ENCODE measurements at places on chromosomes 13 and 19.

GRCh38 chr19:29054886-29055675 lies 157.9 kb downstream of the UQCRFS1 start:
- no peak for DNase-seq

GRCh38 chr13:93249364-93250306 lies 23.0 kb downstream of the GPC6 start:
- DNase-seq, result peak; percentile 94

- no peak for DNase-seq
Measured at GRCh38 chr13:105087945-105088344, 1447.5 kb downstream of the EFNB2 start.

- no peak for DNase-seq
Measured at GRCh38 chr19:3483226-3483628, at the start of gene SMIM44. Gene SMIM44, minus strand, starts transcription at chr19:3483441. Its CDS starts 38 bp downstream, at chr19:3483403.

DNA sequence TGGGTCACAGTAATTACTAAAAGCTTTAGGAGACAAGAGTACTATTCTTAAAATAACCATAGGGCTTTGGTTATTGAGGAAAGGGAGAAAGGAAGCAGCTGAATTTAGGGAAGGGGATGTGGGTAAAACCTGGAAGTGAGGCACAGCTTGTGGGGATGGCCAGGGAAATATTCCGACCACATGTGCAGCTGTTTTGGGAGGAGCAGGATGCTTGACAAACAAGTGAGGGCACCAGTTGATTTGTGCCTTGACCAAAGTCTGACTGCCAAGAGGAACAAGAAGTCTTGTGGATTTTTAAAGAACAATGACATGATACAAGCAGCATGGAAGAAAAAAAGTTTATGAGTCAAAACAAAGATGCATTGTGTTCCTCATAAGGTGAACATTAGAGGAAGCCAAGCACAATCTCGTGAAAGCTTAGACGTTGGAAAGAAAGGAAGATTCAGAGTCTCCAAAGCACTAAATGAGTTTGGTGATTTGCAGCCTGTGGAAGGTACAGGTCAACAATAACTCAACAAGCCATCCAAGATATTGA lies 108.5 kb upstream of the GPC6 start:
- no peak for DNase-seq

- no peak for DNase-seq
Measured at GRCh38 chr19:2511570-2511969, 35.6 kb downstream of the GADD45B start.

DNA sequence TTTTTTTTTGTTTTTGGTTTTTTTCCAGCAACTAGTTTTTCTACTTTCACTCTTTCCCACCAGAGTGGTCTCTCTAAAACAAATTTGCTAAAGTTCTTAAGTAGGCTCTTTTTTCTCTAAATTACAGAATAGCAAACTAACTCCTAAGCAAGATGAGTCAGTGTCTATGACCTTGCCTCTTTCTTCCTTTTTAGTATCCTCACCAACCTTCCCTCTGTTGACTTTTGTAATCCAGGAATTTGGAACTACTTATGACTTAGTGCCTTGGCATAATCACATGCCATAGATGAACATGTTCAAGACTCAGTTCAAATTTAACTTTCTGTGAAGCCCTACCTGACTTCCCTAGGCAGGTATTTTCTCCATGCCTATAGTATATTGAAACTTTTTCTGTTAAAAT lies 32.3 kb upstream of the AKAP11 start:
- no peak for DNase-seq

- DNase-seq, result no peak
Measured at GRCh38 chr19:32171719-32172151, 173.7 kb upstream of the ZNF507 start.

DNA sequence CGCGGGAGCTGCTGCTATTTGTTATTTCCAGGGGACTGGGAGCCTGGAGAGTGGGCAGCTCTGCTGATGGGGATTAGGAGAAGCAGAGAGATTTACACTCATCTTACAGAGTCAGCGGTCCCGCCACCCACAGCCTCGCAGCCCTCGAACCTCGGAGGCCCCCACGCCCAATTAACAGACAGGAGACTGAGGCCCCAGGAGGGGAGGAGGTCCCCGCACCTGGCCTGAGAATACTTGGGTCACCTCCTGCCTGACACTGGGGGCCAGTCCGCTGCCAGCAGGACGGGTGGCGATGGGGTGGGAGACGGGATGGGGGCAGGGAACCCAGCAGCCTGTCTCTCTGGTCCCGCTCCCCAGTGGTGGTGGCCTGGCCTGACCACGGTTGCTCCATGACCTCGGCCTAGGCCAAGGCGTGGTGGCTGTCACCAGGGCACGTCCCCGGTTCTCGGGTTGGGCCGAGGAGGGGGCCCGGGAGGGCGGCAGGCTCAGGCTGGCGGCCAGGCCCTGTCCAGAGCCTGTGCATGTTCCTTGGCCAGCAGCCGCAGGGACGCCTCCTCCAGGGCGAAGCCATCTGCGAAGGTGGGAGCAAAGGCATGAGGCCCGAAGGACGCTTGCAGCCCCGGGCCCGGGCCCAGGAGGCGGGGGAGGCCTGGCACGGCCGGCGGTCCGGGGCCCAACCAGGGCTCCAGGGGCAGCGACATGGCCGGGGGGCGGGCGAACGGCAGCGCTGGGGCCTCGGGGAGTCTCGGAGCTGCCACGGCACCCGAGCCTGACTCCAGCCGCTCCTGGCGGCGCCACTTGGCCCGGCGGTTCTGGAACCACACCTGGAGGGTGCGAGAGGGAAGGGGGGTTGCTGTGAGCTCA lies 1.7 kb downstream of the RAX2 start:
- no peak for DNase-seq

GRCh38 chr19:19094513-19094912 lies 30.7 kb downstream of the SLC25A42 start:
- DNase-seq, result no peak

- peak; percentile 77 for DNase-seq
Measured at GRCh38 chr19:40523322-40524047, 53.2 kb upstream of the SHKBP1 start.

DNA sequence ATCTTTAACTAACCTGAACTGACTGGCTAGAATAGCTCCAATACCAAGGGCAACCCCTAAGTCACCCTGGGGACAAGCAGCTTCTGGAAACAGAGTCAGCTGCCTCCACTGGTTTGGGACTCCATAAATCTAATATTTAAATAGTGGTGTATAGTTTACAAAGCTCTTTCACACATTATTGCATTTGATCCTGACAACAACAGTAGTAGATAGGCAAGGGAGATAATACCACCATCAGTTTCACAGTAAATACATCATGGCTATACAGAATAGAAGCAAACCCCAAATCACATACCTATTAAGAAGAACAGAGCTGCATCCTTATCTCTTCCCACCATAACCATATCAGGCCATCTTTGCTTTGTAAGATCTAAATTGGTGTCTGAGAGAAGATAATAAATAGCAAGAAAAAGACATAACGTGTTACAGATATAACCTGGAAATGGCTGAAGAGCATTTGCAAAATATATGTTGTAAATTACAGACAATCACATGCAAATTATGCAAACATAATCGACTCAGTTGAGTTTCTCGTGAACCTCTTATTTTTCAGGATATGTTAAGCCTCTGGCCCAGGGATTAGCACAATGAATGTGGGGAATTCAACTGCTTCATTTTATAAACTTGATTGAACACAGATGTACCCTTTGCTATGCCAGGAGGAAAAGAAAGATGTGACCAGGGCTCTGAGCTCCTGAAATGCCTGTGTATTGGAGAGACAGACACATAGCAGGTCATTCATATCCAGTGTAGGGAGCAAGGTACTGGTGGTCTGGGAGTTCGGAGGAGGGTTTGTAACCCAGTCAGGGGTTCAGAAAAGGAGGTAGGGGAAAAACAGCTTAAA lies 142.5 kb downstream of the SLC7A1 start:
- no peak for DNase-seq

DNA sequence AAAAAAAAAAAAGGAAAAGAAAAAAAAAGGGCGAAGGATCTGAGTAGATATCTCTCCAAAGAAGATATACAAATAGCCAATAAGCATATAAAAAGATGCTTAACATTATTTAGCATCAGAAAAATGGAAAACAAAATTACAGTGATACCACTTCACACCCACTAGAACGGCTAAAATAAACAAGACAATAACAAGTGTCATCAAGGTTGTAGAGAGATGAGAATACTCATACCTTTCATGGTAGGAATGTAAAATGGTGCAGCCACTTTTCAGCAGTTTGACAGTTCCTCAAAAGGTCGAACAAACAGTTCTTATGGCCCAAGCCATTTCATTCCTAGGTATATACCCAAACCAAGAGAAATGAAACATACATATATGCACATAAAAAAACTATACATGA lies 33.5 kb downstream of the FOXO1 start:
- DNase-seq, result no peak

GRCh38 chr13:50544211-50544610 lies 299.3 kb downstream of the DLEU7 start:
- no peak for DNase-seq

- DNase-seq, result no peak
Measured at GRCh38 chr19:41984961-41985360, 9.1 kb downstream of the ATP1A3 start.

DNA sequence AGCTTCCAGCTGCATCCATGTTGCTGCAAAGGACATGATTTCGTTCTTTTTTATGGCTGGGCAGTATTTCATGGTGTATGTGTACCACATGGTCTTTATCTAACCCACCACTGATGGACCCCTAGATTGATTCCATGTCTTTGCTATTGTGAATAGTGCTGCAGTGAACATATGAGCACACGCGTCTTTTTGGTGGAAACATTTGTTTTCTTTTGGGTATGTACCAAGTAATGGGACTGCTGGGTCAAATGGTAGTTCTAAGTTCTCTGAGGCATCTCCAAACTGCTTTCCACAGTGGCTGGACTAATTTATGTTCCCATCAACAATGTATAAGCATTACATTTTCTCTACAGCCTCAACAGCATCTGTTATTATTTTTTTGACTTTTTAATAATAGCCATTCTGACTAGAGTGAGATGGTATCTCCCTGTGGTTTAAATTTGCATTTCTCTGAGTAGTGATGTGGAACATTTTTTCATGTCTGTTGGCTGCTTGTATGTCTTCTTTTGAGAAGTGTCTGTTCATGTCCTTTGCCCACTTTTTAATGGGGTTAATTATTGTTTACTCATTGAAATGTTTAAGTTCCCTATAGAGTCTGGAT lies 6.8 kb upstream of the UBE2L5 start:
- DNase-seq, result no peak

DNA sequence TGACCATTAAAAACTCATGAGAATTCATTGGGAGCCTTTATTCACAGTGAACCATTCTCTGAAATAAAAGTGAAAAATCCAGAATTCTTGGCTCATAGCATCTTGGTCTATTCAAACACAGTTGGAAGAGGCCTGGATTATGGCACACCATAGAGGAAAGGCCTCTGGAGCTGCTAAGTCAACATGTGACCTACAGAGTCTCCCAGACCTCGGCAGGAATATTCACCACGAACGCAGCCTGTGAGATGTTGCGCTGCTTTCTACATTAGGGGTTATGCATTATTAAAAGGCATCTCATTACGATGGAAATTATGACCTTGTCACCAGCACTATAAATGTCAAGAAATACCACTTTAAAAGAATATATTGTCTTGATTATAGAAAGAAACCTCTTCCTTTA lies 132.6 kb downstream of the EFNB2 start:
- DNase-seq, result no peak

GRCh38 chr19:55384131-55384919 lies at the start of gene TMEM238:
Gene TMEM238, minus strand, starts transcription at chr19:55384292. Its CDS starts 33 bp downstream, at chr19:55384259.
- DNase-seq, result no peak

- no peak for DNase-seq
Measured at GRCh38 chr19:50906217-50906616, 5.0 kb downstream of the KLK4 start.

GRCh38 chr13:27043013-27043412 lies 128.6 kb downstream of the USP12 start:
- peak; percentile 94 for DNase-seq

- no peak for DNase-seq
Measured at GRCh38 chr13:113999618-113999910, 25.7 kb upstream of the C13orf46 start.

DNA sequence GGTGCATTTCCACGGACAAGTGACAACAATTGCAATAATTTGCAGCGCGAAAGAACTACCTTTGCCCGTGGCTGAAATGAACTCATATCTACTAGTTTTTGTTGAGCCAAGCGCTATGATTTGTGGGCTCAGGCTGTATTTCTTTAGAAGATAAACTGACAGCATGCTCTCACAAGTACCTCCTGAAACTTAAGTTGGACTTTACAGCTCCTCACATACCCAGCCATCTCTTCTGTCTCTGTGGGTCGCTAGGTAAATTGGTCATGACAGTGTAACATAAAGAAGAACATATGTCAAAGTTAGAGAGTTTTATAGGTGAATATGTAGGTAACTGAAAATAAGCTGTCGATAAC lies 839 bp downstream of the COG6 start:
- no peak for DNase-seq

- DNase-seq, result no peak
Measured at GRCh38 chr13:34265046-34265679, 447.2 kb downstream of the RFC3 start.

GRCh38 chr13:25217023-25217885 lies 45.2 kb upstream of the AMER2 start:
- DNase-seq, result peak; percentile 57

DNA sequence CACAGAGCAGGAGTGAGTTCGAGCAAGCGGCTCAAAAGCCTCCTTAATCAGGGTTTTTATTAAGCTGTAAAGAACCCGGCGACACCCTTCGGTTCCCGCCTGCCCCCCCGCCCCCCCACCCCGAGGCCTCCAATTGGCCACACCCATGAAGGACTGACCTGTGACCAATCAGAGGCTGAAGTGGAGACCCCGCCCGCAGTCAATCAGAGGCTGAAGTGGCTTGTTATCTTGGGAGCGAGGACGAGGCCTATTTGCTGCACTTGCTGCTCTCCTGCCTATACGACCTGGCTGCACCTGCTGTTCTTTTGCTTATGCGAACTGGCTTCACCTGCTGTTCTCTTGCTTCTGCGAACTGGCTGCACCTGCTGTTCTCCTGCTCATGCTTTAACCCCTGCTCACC lies 844.9 kb downstream of the OLFM4 start:
- no peak for DNase-seq

DNA sequence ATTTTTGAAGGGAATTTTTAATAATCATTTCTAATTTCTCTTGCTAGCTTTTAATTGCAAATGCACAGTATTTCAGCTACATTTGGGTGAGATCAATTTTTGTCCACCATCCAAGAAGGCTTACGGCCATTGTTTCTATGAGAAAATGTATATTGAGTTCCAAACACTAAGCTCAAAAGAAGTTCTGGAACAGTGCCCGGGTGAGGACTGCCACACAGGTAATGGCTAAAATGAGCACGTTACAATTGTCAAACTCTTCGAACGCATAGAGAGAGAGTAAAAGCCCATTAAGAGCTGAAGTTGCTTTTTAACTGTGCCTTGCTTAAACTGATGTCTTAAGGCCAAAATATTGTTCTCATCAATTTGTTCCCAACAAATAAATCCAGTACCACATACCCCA lies 755.0 kb downstream of the DIAPH3 start:
- DNase-seq, result no peak

DNA sequence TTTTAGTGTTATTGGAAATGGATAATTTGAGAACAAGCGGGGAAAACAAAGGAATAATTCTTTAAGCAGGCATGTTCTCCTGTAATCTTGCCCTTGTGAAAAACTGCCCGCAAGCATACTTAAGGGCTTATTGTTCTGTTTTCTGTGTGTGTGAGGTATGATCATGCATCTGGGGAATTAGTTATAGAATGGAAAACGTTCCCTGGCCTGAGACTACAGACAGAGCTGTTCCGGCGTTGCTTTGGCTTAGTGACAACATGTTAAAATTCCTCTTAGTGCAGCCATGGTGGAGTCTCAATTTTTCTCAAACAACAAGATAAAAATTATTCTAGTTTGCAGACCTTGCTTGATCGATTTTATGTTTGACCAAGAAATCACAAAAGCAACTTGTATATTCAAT lies 560.2 kb upstream of the SPRY2 start:
- no peak for DNase-seq

All from A172 (cell line).